ENCODE measurements at places on chromosomes 2 and 18. TPM values are rescaled to one million over a fixed set of nuclear protein-coding genes. Genes with fewer than 3 reads are reported as not detected.

- no peak for DNase-seq
Observed at GRCh38 chr2:197071790-197072436, 145.4 kb upstream of the PGAP1 start.

GRCh38 chr2:190062053-190062452 is 476 bp downstream of the MSTN start:
- no peak for DNase-seq

- peak; percentile 84 for DNase-seq
Observed at GRCh38 chr2:100865816-100866460, 46.0 kb downstream of the NPAS2 start.

- DNase-seq, result no peak
Observed at GRCh38 chr2:85314884-85315242, 12.9 kb downstream of the TGOLN2 start.

QPCT gene
- total RNA-seq, result 2.2 TPM

GAL3ST2 gene
- total RNA-seq, result not detected

ZBTB7C gene
- not detected for total RNA-seq

All from IMR-90 (cell line).